SJCRH30 (cell line): ENCODE measurements at places on chromosomes 4 and X. TPM values are rescaled to one million over a fixed set of nuclear protein-coding genes. Genes with fewer than 3 reads are reported as not detected.

- H3K36me3 ChIP-seq, result peaks cover 39% of the 10 kb centered on the region
- no peak for DNase-seq
- no peaks in the 10 kb centered on the region for H3K27me3 ChIP-seq
- H3K4me3 ChIP-seq, result no peak overlapping the region
- H3K4me1 ChIP-seq, result no peaks in the 10 kb centered on the region
Measured at GRCh38 chr4:147640331-147640730, 23.1 kb downstream of the TMEM184C start.

The CHIC2 gene
- 35.3 and 39.1 TPM in 2 replicates for total RNA-seq

DNA sequence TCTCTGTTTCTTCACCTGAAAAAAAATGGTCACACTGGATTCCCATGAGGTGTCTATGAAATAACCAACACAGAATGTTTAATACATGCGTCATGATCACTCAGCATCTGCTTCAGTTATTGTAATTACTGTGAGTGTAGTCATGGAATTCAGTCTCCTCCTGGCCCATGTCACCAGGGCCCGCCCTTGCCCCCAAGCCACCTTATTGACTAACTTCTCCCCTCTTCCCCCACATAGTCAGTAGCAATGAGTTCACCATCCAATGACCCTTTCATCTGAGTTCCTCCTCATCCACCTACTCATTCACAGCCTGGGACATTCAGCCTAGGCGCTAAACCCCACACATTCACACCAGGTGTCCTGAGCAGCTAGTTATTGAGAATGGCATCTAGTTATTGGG, 15.6 kb downstream of the PNMA6F start:
- no peaks in the 10 kb centered on the region for H3K36me3 ChIP-seq
- H3K4me3 ChIP-seq, result no peak overlapping the region
- no peaks in the 10 kb centered on the region for H3K27me3 ChIP-seq
- no peak overlapping the region for H3K27ac ChIP-seq

The POF1B gene
- total RNA-seq, result 6.5 and 6.6 TPM in 2 replicates

- H3K4me1 ChIP-seq, result peaks cover 18% of the 10 kb centered on the region
- H3K36me3 ChIP-seq, result no peaks in the 10 kb centered on the region
- peak; percentile 25 for DNase-seq
- no peaks in the 10 kb centered on the region for H3K27me3 ChIP-seq
- no peak overlapping the region for H3K4me3 ChIP-seq
Measured at GRCh38 chrX:16160729-16161128, 6.6 kb upstream of the MAGEB17 start.

The ATOH1 gene
- total RNA-seq, result not detected in 2 replicates

DNA sequence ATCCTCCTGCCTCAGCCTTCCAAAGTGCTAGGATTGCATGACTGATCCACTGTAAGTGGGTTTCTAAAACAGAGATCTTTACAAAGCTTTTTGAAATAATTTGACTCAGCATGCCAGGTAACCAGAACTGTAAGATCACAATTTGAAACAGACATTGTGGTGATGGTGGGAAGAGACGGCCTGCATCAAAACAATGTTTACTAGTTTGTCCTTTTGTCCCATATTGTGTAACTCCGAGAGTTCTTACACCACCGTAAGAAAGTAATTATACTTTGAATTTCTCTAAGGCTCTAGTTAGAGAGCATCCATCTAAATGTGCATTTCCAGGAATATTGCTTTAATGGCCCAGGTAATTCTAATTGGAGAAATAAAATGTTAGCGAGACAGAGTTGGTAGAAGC, 594 bp upstream of the ARHGAP24 start:
- no peak for DNase-seq
- H3K4me1 ChIP-seq, result peaks cover 32% of the 10 kb centered on the region

DNA sequence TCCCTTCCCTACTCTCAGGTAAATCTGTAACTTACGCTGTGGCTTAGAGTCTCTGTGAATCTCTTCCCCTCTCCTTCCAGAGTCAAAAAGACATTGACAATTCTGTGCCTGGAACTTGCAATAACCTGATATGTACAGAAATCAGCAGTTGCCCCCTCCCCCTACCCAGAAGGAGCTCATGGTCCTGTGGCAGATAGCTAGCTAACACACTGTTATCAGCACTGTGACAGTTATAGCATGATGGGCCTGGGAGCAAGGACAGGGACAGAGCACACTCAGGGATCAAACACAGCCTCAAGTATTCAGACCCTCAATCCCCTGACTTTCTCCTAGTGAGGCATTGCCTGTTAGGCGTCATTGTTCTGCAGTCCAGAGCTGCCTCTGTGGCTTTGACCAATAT, 18.7 kb upstream of the MAGEA10 start:
- no peaks in the 10 kb centered on the region for H3K4me1 ChIP-seq
- no peak overlapping the region for H3K27ac ChIP-seq
- no peaks in the 10 kb centered on the region for H3K27me3 ChIP-seq
- H3K36me3 ChIP-seq, result no peaks in the 10 kb centered on the region

- H3K4me1 ChIP-seq, result no peaks in the 10 kb centered on the region
- no peak for DNase-seq
- H3K4me3 ChIP-seq, result no peak overlapping the region
Measured at GRCh38 chr4:189767941-189768340, 172.7 kb upstream of the FRG1 start.

GRCh38 chr4:7777871-7778509, 161.7 kb downstream of the AFAP1 start:
- no peak overlapping the region for H3K4me3 ChIP-seq
- no peaks in the 10 kb centered on the region for H3K27me3 ChIP-seq
- peaks cover 4% of the 10 kb centered on the region; the same call in 1 of the 2 replicates for H3K36me3 ChIP-seq
- no peaks in the 10 kb centered on the region for H3K4me1 ChIP-seq
- no peak for DNase-seq

DNA sequence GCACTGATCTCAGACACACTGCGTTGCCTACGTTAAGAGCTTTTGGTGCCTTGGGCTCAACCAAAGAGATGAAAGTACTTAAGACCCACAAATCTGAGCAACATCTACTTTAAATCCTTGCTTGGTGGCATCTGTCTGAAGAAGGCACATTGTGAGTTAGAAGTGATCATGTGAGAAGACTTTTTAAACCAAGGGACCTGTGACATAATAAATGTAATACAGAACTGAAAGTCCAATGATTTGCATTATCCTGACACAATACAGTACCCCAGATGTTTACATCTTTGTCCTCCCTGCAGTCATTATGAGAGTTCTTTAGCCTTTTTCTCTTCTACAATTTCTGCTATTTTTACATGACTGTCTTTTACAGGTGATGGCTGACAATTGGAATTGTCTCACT, 96.7 kb upstream of the FTHL17 start:
- no peaks in the 10 kb centered on the region; the same call in 1 of the 2 replicates for H3K36me3 ChIP-seq
- no peak for DNase-seq

The CXorf49 gene
- total RNA-seq, result not detected in 2 replicates

The BOD1L1 gene
- 32.7 and 37.7 TPM in 2 replicates for total RNA-seq

DNA sequence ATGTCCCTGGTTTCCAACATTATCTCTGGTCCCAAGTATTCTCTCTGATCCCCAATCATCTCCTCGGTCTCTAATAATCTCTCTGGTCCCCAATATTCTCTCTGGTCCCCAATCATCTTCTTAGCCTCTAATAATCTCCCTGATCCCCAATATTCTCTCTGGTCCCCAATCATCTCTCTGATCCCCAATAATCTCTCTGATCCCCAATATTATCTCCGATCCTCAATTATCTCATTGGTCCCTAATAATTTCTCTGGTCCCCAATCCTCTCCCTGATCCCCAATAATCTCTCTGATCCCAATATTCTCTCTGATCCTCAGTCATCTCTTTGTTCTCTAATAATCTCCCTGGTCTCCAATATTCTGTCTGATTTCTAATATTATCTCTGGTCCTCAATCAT, 16.6 kb downstream of the P2RY8 start:
- H3K27me3 ChIP-seq, result no peaks in the 10 kb centered on the region
- H3K4me3 ChIP-seq, result no peak overlapping the region
- no peak overlapping the region for H3K27ac ChIP-seq
- no peaks in the 10 kb centered on the region for H3K4me1 ChIP-seq
